ENCODE measurements at places on chromosomes 12 and 14. TPM values are rescaled to one million over a fixed set of nuclear protein-coding genes. Genes with fewer than 3 reads are reported as not detected.

- H3K27me3 ChIP-seq, result no peaks in the 10 kb centered on the region
- no peak overlapping the region for H3K27ac ChIP-seq
- no peak for DNase-seq
- H3K4me1 ChIP-seq, result no peaks in the 10 kb centered on the region
Measured at GRCh38 chr12:275812-276211, 13.2 kb upstream of the SLC6A13 start.

- no peaks in the 10 kb centered on the region for H3K36me3 ChIP-seq
- no peak for DNase-seq
- H3K27me3 ChIP-seq, result no peaks in the 10 kb centered on the region
- H3K27ac ChIP-seq, result no peak overlapping the region
Measured at GRCh38 chr14:24894583-24895242, 155.2 kb downstream of the STXBP6 start.

DNA sequence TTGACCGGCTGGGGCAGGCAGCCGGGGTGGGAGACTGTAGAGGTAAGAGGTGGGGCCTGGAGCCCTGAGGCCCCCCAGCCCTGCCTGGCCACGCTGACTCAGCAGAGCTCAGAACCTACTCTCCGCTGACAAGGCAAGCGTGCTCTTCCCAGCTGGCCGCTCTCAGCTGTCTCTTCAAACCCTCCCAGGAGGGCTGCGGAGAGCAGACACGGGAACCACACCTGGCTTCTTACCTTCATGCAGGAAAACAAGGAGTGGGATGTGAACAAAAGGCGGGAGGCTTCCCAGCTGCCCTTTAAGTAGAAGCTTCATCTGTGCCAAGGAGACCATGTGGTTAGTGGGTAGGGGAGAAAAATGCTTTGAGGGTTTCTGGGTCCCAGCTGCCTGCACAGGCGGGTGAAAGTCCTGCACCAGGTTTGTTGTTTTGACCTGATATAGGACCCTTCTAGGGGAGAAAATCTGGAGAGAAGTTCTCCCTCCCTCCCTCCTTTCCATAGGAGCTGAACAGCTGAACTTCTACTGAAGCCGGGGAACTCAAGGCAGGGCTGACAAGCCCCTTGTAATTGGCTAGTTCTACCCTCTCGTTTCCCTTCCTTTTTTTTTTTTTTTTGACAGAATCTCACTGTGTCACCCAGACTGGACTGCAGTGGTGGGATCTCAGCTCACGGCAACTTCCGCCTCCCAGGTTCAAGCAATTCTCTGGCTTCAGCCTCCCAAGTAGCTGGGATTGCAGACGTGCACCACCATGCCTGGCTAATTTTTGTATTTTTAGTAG, 12.8 kb upstream of the TESC start:
- no peak overlapping the region for H3K4me3 ChIP-seq
- no peak overlapping the region for H3K27ac ChIP-seq
- no peaks in the 10 kb centered on the region for H3K4me1 ChIP-seq

GRCh38 chr12:130179191-130179590, 16.9 kb downstream of the FZD10 start:
- no peaks in the 10 kb centered on the region for H3K36me3 ChIP-seq
- H3K27ac ChIP-seq, result no peak overlapping the region
- H3K27me3 ChIP-seq, result no peaks in the 10 kb centered on the region
- no peaks in the 10 kb centered on the region for H3K4me1 ChIP-seq
- H3K4me3 ChIP-seq, result no peak overlapping the region

- H3K27ac ChIP-seq, result no peak overlapping the region
- no peaks in the 10 kb centered on the region for H3K36me3 ChIP-seq
- no peak for DNase-seq
- H3K4me3 ChIP-seq, result no peak overlapping the region
Measured at GRCh38 chr14:90687680-90688079, 128.6 kb downstream of the TTC7B start.

GRCh38 chr14:96574633-96575632, 72.8 kb downstream of the PAPOLA start:
- peak; percentile 90 for DNase-seq
- H3K4me1 ChIP-seq, result peaks cover 17% of the 10 kb centered on the region
- no peak overlapping the region for H3K27ac ChIP-seq
- no peak overlapping the region for H3K4me3 ChIP-seq

- no peaks in the 10 kb centered on the region for H3K27me3 ChIP-seq
- H3K4me3 ChIP-seq, result no peak overlapping the region
- no peaks in the 10 kb centered on the region for H3K36me3 ChIP-seq
- DNase-seq, result peak; percentile 73
Measured at GRCh38 chr14:54529811-54530210, 20.1 kb downstream of the CGRRF1 start.

- H3K4me1 ChIP-seq, result peaks cover 12% of the 10 kb centered on the region
- H3K27me3 ChIP-seq, result no peaks in the 10 kb centered on the region
- H3K4me3 ChIP-seq, result no peak overlapping the region
- H3K36me3 ChIP-seq, result no peaks in the 10 kb centered on the region
- no peak overlapping the region for H3K27ac ChIP-seq
Measured at GRCh38 chr12:123096182-123096581, 54.7 kb downstream of the PITPNM2 start.

- no peak for DNase-seq
- no peak overlapping the region for H3K27ac ChIP-seq
- no peaks in the 10 kb centered on the region for H3K36me3 ChIP-seq
Measured at GRCh38 chr14:48250575-48250974, 575.2 kb upstream of the MDGA2 start.

- H3K36me3 ChIP-seq, result peaks cover 50% of the 10 kb centered on the region
- no peak overlapping the region for H3K27ac ChIP-seq
Measured at GRCh38 chr14:94045563-94046345, 19.6 kb downstream of the OTUB2 start.

DNA sequence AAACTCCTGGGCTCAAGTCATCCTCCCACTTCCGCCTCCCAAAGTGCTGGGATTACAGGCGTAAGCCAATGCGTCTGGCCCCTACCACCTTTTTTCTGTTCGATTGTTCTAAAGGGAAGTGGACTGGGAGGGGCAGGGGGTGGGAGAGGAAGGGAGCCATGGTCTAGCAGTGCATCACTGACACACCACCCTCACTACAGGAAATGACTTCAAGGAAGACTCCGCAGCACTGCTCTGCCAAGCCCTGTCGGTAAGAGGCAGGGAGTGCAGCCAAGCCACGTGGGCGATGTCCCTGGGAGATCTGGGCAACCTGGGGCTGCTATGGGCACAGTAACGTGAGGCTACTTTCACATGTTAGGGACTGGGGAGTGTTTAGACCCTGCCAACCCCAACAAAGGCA, 18.0 kb downstream of the LRRC74A start:
- no peak overlapping the region for H3K27ac ChIP-seq
- peaks cover 7% of the 10 kb centered on the region for H3K27me3 ChIP-seq
- no peaks in the 10 kb centered on the region for H3K4me1 ChIP-seq
- no peak for DNase-seq
- no peaks in the 10 kb centered on the region for H3K36me3 ChIP-seq

Gene SLC25A21
- total RNA-seq, result 0.29 TPM

Gene ADAM20
- 1.5 TPM for total RNA-seq

All from osteoblast (primary cell).